ENCODE measurements at places on chromosomes 7 and 10. TPM values are rescaled to one million over a fixed set of nuclear protein-coding genes. Genes with fewer than 3 reads are reported as not detected.

The PTEN gene
- total RNA-seq, result 391 TPM

The NPFFR1 gene
- not detected for total RNA-seq

- DNase-seq, result no peak
Observed at GRCh38 chr10:50558371-50558770, 65.4 kb downstream of the SGMS1 start.

The CLCN1 gene
- 0.22 TPM for total RNA-seq

The PLXNA4 gene
- 133 TPM for total RNA-seq

DNA sequence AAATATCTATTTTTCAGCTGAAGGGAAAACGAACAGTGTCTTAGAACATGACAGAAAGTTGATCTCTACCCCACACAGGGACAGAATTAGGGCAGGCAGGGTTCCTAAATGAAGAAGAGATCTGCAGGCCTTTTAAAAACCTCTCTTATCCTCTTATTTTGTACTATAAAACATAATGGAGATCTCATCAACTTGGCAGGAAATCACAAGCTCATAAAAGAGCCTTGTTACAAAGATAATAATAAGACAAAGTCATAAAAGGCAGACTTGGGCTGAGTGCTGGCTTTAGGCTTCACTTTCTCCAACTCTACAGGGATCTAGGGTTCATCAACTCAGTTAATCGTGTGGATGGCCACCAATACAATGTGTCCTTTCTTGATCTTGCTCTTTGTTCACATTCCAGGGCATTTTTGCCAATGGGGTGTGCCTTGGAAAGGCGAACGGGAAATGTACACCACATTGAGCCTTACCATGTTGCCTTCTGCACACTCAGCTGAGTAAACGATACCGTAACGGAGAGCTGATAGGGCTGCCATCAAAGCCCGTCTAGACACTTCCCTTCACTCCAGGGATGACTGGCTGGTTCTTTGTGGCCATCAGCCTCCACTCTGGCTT lies 7.1 kb upstream of the TEX36 start:
- DNase-seq, result no peak

The PRSS37 gene
- total RNA-seq, result not detected

- DNase-seq, result no peak
Observed at GRCh38 chr7:111301891-111302290, 211.0 kb downstream of the LRRN3 start.

DNA sequence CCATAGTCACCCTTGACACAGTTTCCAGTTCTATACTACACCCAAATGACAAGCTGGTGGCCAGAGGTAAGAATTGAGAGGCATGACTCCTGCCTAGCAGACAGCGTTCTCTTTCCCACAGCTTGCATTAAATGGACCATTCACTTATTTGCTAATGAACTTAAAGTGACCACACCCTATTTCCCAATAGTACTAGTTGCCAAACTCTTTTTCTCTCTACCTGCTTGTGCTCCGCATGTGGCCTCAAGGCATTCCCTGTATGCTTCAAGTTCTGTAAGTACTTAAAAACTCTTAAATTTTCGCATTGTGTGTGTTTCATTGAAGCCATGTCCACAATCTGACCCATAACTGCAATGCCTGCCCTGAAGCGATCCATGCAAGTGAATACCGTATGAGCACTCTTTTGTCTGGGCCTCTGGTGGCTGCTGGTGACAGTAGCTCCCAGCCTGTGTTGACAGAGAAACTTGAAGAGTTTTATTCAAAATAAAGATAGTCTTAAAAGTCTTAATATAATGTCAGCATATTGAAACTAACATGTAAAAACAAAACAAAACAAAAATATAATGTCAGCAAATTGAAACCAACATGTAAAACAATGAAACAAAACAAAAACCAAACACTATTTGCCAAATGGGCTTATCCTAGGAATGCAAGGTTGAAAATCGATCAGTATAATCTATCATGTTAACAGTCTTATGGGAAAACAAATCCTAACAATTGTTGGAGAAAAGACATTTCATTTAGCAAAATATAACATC lies 73.6 kb downstream of the CCSER2 start:
- no peak for DNase-seq

- no peak for DNase-seq
Observed at GRCh38 chr7:108086962-108087361, 43.2 kb downstream of the LAMB4 start.

- DNase-seq, result no peak
Observed at GRCh38 chr7:137753948-137754851, 92.6 kb downstream of the DGKI start.

The EEPD1 gene
- 18.5 TPM for total RNA-seq

DNA sequence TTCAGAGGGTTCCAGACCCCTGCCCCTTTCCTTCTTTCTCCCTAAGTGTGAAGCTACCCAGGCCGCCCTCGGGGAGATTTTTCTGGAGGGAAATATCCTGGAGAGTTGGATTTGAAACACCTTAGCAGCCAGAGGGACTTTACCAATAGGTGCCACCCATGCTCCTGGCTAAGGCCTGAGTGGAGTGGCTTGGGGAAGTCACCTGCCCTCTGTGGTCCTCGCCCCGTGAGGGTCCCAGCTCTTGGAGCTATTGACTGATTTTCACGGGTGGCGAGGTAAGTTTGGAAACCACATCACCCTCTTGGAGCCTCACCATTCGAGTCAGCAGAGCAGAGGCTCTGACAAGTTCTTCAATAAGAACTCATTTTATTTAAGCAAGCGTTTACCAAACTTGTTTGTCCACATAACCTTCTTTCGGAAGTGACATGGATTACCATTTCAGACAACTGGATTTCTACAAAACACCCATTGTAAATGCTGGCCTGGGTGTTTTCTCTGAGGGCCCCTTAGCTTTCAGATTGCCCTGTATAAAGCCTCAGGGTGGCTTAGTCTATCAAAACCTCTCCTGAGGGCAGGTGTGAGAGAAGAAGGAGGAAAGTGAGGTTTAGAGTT lies 20.4 kb downstream of the AQP1 start:
- DNase-seq, result peak; percentile 55

The CD36 gene
- total RNA-seq, result 2,225 TPM

The WNT8B gene
- not detected for total RNA-seq

- no peak for DNase-seq
Observed at GRCh38 chr7:50821457-50822008, 38.8 kb upstream of the GRB10 start.

GRCh38 chr10:104059364-104059763 lies 26.3 kb downstream of the COL17A1 start:
- DNase-seq, result no peak

The SLC18A3 gene
- not detected for total RNA-seq

The MINDY4 gene
- 6.8 TPM for total RNA-seq

DNA sequence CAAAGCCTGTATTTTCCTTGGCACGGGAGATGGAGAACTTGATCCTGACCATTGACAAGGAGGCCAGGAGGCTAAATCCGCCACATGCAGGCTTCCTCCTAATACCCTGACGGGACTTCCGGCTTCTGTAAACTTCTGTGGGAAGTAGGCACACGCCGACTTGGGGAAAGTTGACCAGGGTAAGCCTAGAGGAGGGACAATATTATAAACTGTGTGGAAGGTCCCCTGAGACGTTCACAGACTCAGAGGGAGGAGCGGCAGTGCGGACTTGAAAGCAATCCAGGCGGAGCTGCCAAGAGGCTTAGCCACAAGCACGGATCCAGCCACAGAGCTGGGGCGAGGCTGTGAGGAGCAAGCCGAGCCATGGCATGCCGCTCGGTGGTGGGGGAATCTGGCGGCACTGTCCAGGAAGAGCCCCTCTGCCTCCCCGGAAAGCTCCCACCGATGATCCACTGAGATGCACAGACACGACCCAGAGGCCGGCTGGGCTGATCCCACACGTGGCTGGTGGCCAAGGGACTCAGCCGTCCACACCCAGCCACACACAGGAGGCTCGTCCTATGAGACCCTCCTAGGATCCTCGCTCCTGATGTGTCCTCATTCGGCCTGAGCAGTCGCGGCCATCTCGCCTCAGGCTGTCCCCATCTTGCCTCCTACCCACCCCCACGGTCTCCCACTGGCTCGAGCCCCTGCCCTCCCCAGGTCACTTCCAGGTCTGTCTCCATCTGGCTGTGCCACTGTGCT lies 40.0 kb upstream of the INSIG1 start:
- peak; percentile 92 for DNase-seq

The CRYGN gene
- total RNA-seq, result 1.5 TPM

All from mesenteric fat pad (tissue), 1 donor.